Mesenteric fat pad (tissue), 1 donor: ENCODE measurements at places on chromosomes 7 and 10. TPM values are rescaled to one million over a fixed set of nuclear protein-coding genes. Genes with fewer than 3 reads are reported as not detected.

DNA sequence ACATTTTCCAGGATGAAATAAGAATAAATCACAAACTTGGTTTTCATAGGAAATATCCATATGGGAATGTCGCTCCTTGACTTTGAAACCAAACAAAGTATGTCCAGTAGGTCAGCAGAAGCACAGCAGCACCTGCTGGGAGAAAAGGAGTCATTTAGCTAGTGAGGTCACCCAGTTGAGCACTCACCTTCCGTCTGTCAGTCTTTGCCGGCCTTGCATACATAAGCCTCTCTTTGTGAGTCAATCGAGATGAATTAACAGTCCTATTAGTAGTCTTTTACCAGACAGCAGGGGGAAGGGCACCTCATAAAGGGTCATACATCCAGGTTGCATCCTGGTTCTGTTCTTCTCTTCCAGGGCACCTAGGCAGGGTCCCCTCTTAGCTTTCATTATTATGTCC lies 232.5 kb upstream of the FZD1 start:
- DNase-seq: no peak

DNA sequence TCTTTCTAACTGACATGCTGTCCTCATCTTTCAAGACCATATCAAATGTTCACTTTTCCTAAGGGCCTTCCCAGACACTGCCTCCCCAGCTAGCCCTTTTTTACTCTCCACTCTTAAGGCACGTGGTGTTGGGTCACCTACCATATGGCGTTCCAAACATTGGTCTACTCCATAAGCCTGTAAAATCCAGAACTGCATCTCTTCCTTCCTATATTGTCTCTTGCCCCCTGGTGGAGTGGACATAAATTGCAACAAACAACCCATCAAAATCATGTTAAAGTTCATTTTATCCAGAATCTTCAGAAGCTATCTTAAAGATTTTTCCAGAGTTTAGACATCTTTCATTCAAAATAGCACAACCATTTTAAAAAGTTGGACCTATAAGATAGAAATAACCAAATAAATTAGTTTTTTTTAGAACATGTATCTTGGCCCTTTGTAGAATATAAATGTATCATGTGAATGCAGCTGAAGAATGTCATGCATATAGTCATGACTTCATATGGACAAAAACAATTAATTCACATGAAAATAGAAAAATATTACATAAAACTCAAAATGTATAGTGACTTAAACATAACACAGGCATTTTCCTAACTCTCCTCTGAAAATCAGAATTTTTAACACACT lies 180.6 kb upstream of the CHRM2 start:
- DNase-seq: no peak

DNA sequence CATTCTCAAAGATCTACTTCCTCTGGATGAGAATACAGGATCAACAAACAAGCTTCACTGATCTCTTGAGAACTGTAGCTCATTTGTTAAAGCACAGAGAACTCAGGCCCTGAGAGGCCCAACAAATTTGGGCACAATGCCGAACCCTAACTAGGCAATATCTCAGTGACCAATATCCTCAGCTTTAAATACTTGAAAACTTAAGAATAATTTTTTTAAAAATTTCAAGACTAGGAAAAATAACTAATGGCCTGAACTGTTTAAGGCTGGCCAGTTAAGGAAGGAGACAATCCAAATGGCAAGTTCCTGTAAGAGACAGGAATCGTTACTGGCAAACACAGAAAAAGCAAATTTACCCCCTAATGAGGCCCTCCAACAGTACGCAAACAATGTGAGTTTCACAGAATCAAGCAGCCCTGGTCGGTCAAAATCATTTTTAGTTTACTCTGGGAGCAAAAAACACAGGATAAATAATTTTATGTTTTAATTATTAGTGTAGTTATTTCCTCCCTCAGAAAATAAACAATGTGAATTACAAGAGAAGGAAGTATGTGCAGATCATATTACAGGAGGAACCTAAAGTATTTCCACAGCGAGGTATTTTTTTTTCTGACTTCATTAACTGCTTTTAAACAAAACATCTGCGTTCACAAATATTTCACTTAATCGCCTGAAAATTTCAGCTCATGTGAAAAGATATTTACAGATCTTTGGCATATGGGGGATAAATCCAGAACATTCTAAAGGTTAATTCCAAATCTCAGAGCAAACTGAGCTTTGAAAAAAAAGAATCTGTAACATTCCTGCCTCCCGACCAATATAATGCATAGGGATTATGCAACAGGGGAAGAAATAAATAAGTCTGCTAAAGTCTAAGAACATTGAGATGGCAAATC lies 39.5 kb downstream of the NT5C2 start:
- no peak for DNase-seq

DNA sequence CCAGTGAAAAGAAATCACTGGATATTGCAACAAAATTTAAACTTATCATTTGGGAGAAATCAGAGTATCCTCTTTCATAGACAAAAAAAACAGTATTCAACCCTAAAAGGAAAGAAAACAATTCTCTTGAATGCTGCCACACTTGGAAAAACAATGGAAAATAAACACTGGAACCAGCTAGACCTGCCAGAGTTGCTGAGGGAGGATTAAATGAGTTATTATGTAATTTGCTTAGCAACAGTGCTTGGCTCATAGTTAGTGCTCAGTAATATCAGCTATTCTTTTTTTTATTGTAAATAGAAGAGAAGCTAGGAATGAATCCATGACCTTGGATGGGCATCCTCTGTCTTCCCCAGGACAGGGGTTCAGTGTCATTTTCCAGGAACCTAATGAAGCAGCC lies 11.0 kb upstream of the ZNF273 start:
- DNase-seq: no peak

GRCh38 chr7:73707045-73707631 lies 12.3 kb downstream of the STX1A start:
- no peak for DNase-seq

DNA sequence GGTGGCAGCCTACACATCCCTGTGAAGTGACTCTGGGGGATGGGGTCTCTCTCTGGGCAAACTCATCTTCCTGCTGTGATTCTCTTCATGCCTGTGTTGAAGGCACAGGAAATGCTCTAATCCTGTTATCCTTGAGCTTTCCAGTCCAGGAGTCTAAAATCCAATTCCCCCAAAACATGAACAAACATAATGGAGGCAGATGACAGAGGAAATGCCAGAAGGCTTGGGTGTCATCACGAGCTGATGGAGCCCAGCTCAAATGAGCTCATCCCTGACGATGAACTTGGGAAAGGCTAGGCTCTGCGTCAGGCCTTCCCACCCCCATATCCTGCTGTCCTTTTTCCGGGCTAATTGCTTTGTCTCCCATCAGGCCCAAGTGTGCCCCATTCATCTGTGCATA lies 165.9 kb upstream of the PODXL start:
- DNase-seq: no peak

- no peak for DNase-seq
These were observed 92.8 kb downstream of the STK31 start for GRCh38 chr7:23802720-23803397.

DNA sequence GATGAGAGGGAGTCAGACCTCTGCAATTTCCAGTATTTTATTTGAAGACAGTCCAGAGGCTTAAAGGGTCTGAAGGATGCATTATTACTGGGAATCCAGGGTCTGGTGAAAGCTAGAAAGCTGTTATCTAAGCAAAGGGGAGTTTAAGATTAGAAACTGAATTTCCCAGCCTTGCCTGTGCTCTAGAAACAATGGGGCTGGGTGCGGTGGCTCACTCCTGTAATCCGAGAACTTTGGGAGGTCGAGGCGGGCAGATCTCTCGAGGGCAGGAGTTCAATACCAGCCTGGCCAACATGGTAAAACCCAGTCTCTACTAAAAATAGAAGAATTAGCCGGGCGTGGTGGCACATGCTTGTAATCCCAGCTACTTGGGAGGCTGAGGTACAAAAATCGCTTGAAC lies 71.5 kb upstream of the ANLN start:
- no peak for DNase-seq

DNA sequence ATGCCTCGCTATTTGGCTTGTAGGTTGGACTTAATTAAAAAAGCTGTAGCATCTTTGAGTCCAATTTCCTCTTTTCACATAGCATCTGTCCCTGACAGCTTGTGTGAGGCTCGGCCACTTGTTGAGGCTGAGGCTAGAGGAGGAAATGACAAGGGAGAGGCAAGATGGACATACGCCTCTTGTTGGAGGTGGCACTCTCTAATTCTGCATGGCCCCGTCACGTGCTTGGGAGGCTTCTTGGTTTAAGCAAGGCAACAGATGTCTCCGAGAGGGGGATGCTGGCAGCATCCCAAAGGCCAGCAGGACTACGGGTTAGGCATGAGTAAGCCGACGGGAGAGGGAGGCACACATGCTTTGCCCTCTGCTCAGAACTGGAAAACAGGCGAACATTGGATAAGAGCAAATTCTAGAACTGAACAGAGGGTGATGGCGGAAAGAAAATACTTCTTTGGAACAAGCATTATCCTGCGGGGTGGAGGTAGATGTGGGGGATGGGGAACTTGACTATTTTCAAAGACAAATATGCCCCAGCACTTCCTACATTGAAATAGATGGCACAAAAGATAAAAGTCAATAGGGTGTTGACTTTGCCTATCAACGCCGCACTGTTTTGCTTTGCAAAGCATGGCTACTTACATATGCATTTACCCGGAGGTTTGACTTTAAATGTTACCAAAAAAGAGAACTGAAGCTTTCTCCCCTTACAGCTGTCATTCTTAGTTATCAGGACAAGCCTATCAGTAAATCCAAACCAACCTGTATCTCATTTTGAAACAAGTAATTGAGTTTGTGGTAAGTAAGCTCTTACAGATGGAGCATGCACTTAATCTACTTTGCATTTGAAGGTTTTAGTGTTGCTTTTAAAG lies 94.8 kb downstream of the CHN2 start:
- DNase-seq: no peak

- DNase-seq: no peak
These were observed 301.9 kb upstream of the TAC1 start for GRCh38 chr7:97430006-97430405.

- DNase-seq: no peak
These were observed 1.2 kb downstream of the TACC2 start for GRCh38 chr10:121990015-121990677.

Gene KBTBD2
- total RNA-seq: 33.9 TPM

Gene GLI3
- total RNA-seq: 25.5 TPM

Gene PDZD7
- total RNA-seq: 0.55 TPM

Gene TRIM73
- 5.4 TPM for total RNA-seq

Gene TFR2
- total RNA-seq: 0.29 TPM
